NCI-H774 (cell line): ENCODE measurements at places on chromosomes 5 and 9.

DNA sequence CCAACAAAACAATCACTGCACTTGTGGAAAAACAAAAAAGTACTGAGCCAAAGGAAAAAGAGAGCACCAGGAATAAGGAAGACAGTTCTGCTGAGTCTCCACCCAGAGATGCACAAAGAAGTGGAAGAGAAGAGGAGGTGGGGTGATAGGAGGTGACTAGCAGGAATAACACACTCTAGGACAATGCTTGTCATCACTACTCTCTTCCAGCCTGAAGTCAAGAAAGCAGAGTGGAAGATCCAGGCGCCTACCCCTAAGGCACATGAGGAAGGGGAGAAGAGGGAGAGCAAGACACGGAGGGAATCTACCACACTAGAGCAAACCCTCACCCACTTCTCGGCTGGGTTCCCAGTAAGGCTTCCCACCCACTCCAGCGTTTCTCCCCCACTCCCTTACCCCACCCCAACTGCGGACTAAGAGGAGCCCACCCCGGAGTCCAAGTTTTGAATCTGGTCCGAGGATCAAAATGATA is 1.7 kb downstream of the SLIT3 start:
- no peak for DNase-seq

DNA sequence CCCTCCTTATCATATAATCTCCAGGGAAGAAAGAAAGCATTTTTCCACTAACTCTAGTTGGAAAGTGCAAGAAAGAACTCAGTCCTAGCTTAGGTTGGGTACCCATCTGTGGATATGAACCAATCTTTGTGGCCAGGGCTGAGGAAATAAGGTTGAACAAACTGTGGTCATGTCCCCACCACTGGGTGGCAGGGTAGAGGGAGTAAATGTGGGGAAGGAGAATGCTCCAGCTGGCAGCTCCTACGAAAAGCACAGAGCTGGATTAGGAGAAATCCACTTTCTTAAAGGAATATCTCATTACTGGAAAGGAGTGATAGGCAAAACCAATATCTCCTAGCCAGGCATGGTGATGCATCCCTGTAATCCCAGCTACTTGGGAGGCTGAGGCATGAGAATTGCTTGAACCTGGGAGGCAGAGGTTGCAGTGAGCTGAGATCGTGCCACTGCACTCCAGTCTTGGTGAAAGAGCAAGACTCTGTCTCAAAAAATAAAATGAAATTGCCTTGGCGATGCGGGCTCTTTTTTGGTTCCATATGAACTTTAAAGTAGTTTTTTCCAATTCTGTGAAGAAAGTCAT is 175.1 kb downstream of the CCDC192 start:
- DNase-seq, result peak; percentile 9

- DNase-seq, result no peak
These were observed 18.9 kb downstream of the WNT8A start for GRCh38 chr5:138102454-138103318.

GRCh38 chr9:7358876-7359275 is 440.7 kb downstream of the DMAC1 start:
- DNase-seq, result no peak

DNA sequence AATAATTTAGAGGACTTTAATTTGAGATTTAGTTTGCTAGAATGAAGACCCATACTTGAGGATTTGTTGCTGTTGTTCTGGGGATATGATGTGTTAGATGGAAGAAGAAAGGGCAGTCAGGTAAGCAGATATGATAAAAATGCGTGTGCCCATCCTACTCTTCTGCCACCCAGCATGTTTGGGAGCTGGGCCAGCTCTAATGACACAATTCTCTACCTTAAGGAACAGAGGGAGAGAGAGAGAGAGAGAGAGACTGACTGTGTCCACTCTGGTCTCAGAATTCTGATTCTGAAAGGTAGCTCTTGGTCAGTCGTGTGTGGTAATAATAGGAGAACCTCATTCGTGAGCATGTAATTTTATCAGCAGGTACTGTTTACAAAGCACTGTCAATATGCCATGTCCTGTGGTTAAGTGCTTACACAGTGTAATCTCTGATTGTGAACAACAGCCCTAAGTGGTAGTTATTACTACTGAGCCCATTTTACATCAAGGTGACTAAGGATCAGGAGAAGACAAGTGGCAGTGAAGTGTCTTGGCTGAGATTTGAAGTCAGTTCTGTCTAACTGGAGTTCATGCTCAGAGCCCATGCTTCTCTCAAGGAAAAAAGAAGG is 307.4 kb upstream of the SEMA6A start:
- peak; percentile 23 for DNase-seq

DNA sequence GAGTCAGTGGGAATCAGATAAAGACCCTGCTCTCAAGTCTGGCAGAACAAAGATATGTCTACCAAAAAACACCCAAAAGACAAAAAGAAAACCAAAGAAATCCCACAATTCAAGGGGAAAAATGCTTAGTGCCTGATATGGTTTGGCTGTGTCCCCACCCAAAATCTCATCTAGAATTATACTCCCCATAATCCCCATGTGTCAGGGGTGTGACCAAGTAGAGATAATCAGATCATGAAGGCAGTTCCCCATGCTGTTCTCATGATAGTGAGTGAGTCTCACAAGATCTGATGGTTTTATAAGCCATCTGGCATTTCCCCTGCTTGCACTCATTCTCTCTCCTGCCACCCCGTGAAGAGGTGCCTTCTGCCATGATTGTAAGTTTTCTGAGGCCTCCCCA is 13.4 kb downstream of the FBXO10 start:
- no peak for DNase-seq

GRCh38 chr5:172881691-172882370 is 47.8 kb downstream of the ERGIC1 start:
- no peak for DNase-seq

DNA sequence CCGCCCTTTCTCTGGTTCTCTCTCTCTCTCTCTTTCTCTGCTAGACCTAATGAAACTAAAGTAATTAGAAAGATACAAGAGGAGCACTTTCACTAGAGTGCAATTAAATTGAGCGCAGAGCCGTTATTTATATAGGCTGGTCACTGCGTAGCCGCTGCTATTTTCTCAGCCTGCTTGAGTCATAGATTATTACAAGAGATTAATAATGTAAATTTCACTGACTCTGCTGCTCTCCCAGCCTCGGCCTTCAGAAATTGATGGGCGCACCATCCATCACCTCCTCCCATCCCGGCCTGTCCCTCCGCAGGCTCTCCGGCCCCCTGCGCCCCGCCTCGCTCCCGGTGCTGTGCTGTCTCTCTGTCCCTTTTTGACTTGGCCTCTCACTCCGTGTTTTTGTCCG is 268.0 kb upstream of the MVB12B start:
- DNase-seq, result no peak

- DNase-seq, result no peak
These were observed 232.3 kb upstream of the TRPM3 start for GRCh38 chr9:71353720-71354119.

DNA sequence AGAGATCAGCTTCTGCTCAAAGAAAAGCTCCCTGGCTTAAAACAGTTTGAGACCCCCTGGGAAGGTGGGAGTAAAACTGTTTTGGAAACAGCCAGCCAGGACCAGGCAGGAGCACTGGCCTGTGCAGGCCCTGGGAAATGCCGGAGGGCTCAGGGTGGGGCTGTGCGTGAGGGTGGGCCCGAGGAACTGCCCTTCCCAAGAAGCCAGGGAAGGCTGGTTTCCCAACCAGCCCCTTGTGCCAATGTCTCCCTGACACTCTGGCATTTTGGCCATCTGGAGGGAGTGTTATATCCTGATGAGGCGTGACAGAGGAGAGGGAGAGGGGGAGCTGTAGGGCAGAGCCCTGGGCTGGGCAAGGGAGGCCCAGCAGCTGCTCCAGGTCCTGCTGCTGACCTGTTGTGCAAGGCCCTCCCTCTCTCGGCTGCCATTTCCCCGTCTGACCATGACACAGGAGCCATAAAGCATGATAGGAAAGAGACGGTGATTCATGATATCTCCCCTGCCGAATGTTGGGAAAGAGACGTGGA is 16.1 kb downstream of the OLFML2A start:
- DNase-seq, result no peak

DNA sequence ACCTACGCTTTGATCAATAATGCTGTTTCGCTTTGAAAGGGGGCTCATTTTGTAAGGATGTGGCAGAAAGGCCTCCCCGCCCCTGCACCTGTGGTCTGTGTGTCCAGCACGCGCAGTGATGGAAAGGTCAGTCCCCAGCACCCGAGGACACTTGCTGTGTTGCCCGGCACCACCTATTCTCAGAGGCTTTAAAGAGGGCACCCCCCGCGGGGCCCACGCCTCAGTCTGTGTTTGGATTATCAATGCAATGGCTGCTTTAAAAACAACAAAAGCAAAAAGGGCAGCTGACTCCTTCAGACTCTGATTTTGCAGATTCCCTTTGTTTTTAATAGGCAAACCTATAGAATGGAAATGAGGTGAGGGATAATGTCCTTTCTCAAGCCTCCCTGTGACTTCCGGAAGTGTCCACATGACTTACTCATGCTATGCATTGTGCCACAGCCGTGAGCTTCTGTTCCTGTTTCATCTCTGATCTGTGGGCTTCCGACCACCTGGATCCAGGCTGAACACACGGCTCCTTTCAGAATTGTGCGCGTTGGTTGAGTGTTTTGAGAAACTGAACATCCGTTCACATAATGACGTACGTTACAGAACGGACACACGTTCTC is 416.2 kb downstream of the IRX2 start:
- DNase-seq, result no peak

DNA sequence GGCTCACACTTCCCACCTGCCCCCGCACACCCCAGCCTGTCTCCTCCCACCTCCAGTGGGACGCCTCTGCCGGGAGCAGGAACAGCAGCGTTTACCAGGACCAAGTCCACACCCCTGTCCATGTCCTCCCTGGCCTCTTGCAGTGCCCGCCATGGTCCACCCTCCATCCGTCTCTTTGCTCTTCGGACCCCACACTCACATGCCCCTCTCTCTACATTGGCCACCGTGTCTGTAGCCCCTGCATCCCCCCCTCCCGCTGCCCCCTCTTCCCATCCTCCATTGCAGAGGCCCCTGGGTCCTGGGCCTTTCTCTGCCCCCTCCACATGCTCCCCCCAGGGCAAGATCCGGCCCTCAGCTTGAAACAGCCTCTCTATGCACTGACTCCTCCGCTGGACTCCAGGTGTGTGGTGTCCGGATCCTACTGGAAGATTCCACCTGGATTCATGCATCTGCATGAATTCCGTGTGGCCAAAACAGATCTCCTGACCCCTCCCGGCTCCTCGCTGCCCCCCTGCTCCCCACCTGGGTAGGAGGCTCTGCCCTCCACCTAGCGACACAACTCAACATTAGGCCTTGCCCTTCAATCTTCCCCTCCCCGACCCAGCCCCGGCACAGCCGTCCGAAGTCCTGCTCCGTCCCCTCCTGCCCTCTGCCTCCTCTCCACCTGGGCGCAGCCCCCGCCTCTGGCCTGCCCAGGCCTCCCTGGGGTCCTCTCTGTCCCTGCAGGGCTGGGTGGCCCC is 168.5 kb downstream of the OLFM1 start:
- DNase-seq, result no peak

DNA sequence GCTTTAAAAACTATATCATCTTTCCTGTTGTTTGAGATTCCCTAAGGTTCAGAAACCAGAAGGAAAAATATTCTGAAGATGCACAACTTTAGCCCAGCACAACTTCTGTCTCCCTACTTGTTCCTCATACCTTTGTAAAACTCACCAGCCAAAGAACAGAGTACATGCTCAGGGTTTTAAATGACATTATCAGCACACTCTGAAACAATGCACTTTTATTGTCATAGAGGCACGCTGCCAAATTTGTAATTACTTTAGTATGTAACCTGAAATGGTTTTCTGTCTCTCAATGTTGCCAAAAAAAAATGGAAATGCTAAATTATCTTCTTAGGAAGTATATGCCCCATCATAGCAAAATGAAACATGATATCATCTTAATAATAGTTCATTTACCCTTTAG is 383.6 kb upstream of the CDH6 start:
- DNase-seq, result no peak

DNA sequence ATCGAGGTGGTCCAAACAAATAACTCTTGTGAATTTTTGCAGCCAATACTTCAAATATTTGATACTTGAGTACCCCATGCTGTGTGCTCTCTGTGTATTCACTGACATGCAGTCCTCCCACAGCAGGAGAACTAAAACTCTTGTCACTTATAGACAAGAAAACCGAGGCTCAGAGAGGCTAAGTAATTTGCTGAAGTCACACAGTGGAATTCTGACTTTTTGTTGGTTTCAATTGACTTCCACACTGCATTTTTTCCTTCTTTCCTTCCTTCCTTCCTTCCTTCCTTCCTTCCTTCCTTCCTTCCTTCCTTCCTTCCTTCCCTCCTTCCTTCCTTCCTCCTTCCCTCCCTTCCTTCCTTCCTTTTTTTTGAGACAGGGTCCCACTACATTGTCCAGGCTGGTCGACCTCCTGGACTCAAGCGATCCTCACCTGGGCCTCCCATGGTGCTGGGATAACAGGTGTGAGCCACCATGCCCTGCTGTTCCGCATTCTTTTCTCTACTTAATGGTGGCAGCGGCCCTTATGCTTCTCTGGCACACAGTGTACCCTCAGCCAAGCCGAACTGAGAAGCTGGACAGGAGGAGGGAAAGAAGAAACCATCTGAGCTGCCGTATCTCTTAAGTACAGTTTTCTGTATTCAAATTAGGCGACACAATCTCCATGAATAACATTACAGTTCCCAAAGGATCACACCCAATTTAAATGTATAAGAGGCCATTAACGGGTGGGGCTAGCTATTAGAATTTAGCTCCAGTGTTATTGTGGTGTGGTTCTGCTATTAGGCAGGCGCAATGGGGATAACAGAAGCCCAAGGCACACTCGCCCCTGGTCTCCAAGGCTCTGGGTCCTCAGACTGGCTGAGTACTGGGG is 38.4 kb upstream of the GRHPR start:
- DNase-seq, result no peak

DNA sequence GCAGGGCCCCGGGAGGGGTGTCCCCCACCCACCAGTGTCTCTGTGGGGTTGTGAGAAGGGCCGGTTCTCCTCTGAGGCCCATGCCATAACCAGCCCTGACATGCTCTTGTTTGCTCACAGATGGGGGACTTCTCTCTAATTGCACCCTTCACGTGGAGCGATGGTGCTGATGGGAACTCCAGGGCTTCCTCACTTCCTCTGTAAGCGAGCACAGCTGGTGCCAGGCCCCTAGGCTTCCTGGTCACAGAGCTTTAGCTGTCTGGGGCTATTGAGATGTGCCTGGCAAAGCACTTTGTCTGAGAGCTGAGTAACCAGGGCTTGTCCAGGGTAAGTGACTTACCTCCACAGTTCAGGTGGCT is 36.4 kb downstream of the PHF2 start:
- no peak for DNase-seq

DNA sequence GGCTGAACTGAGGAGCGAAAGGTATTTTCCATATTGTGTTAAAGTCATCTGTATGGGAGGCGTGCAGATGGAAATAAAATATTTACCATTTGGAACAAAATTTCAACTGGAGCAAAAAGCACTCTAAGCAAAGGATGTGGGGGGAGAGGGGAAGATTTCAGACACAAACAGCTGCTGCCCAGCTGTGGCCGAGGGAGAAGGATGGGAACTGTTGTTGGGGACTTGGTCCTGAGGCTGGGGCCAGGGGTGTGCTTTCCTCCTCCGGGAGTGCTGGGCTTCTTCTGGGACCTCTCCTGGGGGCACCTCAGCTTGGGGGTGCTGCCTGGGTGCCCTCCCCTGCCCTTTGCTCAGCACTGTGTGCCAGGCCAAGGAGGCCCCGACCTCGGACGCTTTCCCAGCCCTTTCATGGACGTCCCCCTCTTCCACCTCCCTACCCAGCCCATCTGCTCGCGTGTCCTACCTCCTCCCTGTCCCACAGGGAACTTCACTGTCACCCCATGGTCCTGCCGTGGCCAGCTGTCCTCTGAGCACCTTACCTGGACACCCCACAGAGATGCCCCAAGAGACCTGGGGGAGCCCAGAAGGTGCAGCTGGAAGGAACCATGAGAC is 101.9 kb upstream of the COL5A1 start:
- no peak for DNase-seq
